ENCODE measurements at places on chromosomes 11 and 22.

- peak; percentile 59 for DNase-seq
Observed at GRCh38 chr11:44377914-44378321, 68.0 kb upstream of the ALX4 start.

- no peak for DNase-seq
Observed at GRCh38 chr11:72421351-72421750, 13.0 kb downstream of the CLPB start.

GRCh38 chr22:23969071-23969470, 2.4 kb downstream of the DDTL start:
- DNase-seq, result no peak

DNA sequence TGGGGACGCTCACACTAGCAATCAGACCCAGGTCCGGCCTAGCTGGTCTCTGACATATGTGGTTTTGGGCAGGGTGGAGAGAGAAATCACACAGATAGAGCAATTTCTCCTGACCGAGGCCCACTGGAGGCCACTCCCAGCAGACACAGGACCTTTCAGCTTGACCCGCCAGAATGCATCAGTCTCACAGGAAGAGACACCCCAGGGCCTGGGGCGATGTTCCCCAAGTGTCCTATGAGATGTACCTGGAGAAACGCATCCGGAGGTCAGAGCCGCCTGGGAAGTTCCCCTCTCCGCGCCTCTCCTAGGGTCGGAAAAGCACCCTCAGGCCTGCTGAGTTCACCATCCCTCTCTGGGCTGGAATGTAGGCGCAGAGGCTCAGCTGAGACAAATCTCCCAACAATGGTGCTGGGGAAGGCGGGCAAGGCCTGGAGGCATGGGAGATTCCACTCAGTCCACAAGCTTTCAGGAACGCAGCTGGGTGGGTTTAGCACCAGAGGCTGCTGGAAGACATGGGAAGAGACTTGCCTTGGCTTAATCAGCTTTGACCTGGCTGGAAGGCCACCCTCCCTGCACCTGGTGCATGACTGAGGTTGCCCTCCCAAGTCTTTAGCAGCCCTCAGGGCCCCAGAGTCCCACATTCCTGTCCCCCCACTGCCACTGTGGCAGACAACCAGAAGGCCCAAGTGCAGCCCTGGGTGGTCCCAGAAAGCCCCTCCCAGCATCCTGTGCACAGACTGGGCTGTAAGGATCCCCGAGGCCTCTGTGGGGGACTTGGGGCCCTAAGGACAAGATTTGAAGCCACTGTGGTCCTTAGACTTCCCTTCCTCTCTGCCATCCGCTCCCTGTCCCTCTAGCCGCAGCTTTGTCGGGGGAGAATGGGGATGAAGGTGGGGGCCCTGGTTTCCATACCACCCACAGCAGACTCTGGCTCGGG, 57.5 kb downstream of the RTL6 start:
- no peak for DNase-seq

GRCh38 chr22:28948424-28948823, 65.1 kb downstream of the ZNRF3 start:
- no peak for DNase-seq

- no peak for DNase-seq
Observed at GRCh38 chr11:71432761-71433647, 15.2 kb downstream of the DHCR7 start.

- no peak for DNase-seq
Observed at GRCh38 chr11:108857382-108857781, 192.5 kb downstream of the DDX10 start.

DNA sequence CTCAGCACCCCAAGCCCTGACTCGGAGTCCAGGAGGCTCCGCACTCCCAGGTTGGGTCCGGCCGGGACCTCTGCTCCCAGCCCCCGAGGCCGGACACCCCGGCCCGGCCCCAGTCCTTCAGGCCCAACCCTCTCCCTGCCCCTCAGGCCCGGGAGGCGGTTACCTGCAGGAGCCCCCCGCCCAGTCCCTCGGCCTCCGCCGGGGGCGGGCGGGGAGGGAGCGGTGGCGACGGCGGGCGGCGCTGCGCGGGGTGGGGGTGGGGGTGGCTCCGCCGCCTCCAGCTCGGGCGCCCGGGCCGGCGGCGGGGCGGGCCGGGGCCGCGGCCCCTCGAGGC, 310 bp downstream of the TCF20 start:
- no peak for DNase-seq

DNA sequence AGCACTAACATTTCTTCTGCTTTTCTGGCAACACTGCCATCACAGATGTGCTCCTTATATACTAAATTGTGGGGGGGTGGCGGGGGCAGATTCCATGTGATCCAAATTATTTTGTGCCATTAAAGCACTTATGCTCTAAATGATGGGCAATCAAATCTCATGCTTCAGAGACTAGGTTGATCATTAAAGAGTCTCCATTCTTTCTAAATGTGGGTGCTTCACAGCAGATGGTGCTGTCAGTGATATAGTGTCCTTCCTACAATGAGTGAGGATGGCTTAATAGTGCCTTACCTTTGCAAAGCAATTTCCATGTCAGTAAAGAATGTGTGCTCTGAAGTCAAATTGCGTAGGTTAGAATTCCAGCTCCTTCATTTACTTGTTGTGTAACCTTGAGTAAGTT, 589.8 kb downstream of the ETS1 start:
- DNase-seq, result no peak

DNA sequence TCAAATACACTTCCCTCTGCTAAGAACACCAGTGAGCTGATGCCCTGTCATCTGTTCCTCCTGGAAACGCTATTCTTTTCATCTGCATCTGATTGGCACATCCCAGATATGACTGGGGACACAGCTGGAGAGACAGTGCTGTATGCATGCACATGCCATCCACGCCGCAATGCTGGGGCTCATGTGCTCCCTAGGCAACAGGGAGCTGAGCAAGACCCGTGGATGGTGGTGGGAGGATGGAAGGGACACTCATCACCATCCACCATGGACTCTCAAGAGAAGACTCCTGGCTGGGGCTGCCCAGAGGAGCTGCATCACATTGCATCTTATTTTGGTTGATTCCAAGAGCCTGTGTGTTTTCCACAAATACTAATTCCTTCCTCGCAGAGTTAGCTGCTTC, 534.9 kb downstream of the OPCML start:
- DNase-seq, result no peak

GRCh38 chr11:114478768-114479167, 39.5 kb downstream of the REXO2 start:
- DNase-seq, result peak; percentile 58

DNA sequence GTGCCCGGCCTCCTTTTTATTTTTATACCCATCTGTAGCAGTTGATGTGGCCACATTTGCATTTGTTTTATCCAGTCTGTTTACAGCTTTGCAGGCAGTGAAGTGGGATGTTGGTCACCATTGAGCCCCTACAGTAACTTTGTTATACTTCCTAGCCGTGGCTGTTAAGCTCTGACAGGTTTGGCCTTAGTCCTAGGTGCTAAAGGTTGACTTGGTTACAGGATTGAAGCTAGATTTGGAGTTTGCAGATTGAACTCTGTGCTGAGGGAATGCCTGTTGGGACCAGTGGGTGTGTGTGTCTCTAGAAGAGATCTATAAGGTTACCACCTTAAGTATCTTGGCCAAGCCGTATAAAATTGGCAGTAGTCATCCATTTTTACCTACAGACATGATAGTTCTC, 91.2 kb downstream of the PPP6R3 start:
- DNase-seq, result no peak

DNA sequence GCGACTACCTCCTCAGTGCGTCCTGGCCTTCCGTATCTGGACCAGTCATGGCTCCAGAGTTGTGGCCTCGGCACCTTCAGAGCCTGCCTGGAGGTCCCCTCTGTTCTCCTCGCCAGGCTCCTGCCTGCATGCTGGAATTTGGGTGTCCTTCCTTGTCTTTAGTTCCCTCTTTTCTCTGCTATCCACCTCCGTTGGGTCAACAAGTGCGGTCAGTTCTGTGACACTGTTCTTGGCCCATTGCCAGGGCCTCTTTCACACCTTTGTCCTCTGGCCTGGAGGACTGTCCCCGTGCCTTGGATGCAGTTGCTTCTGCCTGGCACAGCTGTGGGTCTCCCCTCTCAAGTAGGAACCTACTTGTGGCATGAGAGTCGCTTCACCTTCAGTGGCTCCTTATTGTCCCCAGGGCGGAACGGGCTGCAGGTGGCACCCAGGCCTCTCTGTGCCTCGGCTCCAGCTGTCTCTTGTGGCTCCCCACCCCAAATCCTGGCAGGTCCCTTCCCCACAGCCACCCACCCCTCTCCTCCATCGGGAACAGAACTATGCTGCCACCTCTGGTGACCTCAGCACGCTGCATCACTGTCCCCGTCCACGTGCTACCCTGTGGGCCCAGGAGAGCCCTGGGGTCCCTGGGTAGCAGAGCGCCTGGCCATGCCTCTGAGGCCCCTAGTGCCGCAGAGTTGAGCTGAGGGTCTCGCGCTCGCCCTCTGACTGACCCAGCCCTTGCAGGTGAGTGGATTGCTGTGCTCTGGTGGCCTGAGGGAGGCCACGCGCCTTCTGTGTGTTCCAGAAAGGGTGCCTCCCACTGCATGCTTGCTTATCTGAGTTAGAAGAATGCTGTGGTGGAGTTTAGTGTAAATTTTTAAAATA, 4.7 kb downstream of the DGCR8 start:
- DNase-seq, result peak; percentile 41

DNA sequence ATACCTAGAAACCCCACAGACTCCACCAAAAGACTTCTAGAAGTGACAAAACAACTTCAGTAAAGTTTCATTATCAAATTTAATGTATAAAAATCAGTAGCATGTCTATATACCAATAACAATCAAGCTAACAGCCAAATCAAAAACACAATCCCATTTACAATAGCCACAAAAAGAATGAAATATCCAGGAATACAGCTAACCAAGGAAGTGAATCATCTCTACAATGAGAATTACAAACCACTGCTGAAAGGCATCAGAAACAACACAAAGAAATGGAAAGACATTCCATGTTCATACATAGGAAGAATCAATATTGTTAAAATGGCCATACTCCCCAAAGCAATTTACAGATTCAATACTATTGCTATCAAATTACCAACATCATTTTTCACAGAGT, 46.0 kb downstream of the PRCP start:
- DNase-seq, result no peak

- peak; percentile 74 for DNase-seq
Observed at GRCh38 chr22:37043828-37044538, 7.6 kb upstream of the KCTD17 start.

DNA sequence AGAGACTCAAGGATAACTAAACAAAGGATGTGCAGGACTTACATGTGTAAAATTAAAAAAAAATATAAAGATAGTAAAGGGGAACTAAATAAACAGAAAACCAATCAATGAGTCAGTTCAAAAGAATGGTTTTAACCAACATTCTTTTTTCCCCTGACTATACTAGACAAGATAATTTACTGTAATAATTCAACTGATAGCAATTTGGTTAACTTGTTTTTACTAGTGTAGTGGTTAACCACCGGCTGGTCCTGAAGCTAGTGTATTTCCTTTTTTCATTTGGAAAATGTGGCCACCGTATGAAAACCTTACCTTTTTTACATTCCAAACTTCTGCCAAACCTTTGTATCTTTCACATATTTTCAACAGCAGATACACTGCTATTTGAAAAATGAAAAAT, 123.1 kb downstream of the ARHGAP42 start:
- DNase-seq, result no peak

- DNase-seq, result no peak
Observed at GRCh38 chr11:66857234-66857926, 516 bp downstream of the LRFN4 start.

Data from SK-MEL-5 (cell line).